ENCODE measurements at places on chromosomes 2 and 18. TPM values are rescaled to one million over a fixed set of nuclear protein-coding genes. Genes with fewer than 3 reads are reported as not detected.

- no peak for DNase-seq
- H3K27me3 ChIP-seq: no peaks in the 10 kb centered on the region
- no peak overlapping the region for H3K27ac ChIP-seq
- H3K36me3 ChIP-seq: no peaks in the 10 kb centered on the region
Observed at GRCh38 chr2:34747643-34748042, 1148.5 kb upstream of the FAM98A start.

- H3K4me3 ChIP-seq: no peak overlapping the region
- DNase-seq: no peak
- no peaks in the 10 kb centered on the region for H3K4me1 ChIP-seq
- no peaks in the 10 kb centered on the region for H3K36me3 ChIP-seq
Observed at GRCh38 chr2:190043441-190043840, 19.1 kb downstream of the MSTN start.

- no peak for DNase-seq
- H3K27ac ChIP-seq: no peak overlapping the region
- no peaks in the 10 kb centered on the region for H3K36me3 ChIP-seq
- H3K4me3 ChIP-seq: no peak overlapping the region
Observed at GRCh38 chr2:118705032-118705431, 142.4 kb downstream of the EN1 start.

GRCh38 chr2:9979977-9980376 is 28.5 kb downstream of the GRHL1 start:
- H3K36me3 ChIP-seq: no peaks in the 10 kb centered on the region
- no peaks in the 10 kb centered on the region for H3K27me3 ChIP-seq
- no peak overlapping the region for H3K4me3 ChIP-seq
- peaks cover 29% of the 10 kb centered on the region for H3K4me1 ChIP-seq
- no peak overlapping the region for H3K27ac ChIP-seq

DNA sequence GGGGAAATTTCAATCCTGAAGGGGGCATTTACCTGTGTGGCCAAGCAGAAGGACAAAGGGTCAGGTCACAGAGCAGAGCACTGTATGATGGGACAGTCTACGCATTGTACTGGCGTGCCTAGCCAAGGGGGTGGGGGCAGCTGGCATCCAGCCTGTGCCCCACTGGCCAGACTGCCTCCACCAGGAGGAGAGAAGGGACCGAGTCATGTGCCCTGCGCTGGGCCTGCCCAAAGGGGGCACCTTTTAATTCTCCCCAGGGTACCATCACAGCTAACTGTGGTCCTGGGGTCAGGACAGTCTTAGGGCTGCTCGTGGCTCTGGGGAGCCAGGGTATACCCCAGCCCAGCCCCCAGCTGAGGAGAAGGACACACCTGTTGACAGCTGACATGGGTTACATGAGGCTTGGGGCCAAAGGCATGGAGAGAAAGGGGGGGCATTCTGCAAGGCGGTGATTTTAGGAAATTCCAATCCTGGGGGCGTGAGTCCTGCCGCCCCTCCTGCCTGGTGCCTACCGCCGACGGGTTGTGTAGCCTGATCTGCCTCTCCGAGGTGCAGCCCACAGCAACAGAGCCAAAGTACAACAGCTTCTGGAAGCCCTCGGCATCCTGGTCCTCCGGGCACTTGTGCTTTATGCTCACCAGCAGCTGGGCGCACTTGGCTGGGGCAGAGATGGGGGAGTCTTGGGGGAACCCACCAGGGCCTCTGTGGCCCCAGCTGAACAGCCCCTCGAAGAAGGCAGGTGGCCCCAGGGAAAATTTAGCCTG is 11.0 kb downstream of the CFAP65 start:
- no peak overlapping the region for H3K27ac ChIP-seq
- H3K36me3 ChIP-seq: no peaks in the 10 kb centered on the region
- no peak for DNase-seq

DNA sequence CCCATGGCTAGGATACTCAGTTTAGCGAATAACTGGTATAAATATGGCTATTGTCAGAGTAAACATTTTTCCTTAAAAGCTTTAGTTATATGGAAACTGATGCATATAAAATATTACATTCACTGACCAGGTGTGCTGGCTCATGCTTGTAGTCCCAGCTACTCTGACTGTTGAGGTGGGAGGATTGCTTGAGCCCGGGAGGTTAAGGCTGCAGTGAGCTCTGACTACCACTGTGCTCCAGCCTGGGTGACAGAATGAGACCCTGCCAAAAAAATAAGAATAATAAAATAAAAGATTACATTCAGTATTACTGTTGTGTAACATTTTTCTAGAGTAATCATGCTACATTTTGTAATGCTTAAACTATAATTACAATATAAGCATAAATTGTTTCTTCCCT is 350.4 kb upstream of the FSIP2 start:
- no peak for DNase-seq
- H3K27ac ChIP-seq: no peak overlapping the region
- H3K4me1 ChIP-seq: no peaks in the 10 kb centered on the region
- no peaks in the 10 kb centered on the region for H3K27me3 ChIP-seq

DNA sequence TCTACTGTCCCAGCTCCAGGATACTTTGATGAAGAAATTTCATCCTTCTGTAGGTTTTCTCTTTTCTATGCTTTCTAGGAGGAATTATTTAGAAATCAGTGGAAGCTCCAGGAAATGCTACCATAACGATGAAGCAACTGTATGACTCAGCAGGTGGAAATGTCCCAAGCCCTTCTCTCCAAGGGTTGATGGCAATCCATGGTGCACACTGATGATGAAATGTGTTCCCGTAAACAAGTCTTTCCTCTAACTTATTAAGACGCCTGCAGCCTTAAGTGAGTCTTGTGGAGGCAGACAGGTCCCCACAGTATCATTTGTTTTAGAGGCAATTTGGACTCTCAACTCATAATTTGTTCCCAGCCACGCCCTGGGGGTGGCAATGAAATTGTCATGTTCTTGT is 777.6 kb upstream of the SOX11 start:
- H3K36me3 ChIP-seq: no peaks in the 10 kb centered on the region
- no peak overlapping the region for H3K27ac ChIP-seq
- no peaks in the 10 kb centered on the region for H3K4me1 ChIP-seq
- no peak overlapping the region for H3K4me3 ChIP-seq

- H3K4me3 ChIP-seq: no peak overlapping the region
- H3K36me3 ChIP-seq: no peaks in the 10 kb centered on the region
- H3K27ac ChIP-seq: no peak overlapping the region
- peaks cover 10% of the 10 kb centered on the region for H3K4me1 ChIP-seq
Observed at GRCh38 chr2:27291865-27292264, 9.6 kb downstream of the TRIM54 start.

Gene MATN3
- total RNA-seq: not detected

Gene FAM136A
- total RNA-seq: 35.8 TPM

All from stomach (tissue), 19 donors.